ENCODE measurements at places on chromosomes 7 and 10.

DNA sequence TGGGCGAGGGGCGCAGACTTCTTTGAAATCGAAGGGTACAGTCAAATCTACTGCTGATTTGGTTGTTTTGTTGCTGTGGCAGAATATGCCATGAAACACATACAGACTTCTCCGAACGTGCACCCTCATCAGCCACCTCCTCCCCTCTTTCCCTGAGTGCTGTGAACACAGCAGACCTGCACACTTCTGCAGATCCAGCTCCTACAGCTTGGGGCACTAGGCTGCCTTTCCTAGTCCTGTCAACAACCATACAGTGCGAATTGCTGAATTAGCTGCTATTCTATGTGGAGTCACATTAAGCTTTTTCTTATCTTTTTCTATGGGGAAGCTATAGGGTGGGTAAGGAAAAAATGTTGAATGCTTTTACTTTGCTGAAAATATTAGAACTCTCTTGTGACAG, 57.5 kb downstream of the COL17A1 start:
- DNase-seq = no peak

- no peak for DNase-seq
Observed at GRCh38 chr10:109996766-109997171, 11.0 kb upstream of the ADD3 start.

DNA sequence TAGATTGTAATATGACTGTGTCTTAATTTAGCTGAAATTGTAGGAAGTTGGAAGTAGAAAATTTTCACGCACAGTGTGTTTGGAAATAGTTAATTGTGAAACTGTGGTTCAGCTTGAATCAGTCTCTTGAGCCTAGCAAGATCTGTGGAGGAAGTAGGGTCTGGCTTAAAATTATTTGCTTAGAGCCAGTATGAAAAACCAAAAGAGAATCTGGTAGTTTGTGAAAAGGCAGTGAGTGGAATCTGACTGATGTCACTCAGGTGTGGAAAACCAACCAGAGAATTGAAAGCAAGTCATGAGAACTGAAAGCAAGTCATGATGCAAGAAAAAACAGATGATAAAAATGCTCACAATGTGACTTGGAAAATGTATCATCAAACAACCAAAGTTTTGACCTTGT, 11.5 kb downstream of the LIPJ start:
- DNase-seq = no peak

GRCh38 chr7:96040250-96040772, 268.0 kb downstream of the DYNC1I1 start:
- DNase-seq = no peak
